ENCODE measurements at places on chromosomes 3 and 15.

- no peak for DNase-seq
These were observed 193.3 kb downstream of the ZBTB20 start for GRCh38 chr3:114953800-114954199.

- no peak for DNase-seq
These were observed 51.6 kb upstream of the ALCAM start for GRCh38 chr3:105315144-105315543.

DNA sequence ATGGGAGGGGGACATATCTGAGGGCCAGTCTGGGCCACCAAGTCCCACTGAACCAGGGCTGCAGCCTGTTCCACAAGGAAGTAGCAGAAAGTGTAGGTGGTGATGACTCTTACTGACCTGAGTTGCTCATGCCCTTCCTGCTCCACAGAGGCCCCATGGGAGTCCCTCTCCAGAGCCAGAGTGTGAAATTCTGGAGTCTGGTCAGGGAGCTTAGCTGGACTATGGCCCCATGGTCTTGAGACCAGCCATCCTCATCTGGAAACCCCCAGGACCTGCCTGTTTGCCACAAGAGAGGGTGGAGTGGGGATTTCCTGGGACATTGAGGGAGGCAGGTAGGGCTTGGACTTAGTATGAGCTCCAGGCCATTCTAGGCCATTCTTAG lies 3.0 kb downstream of the SPINT1 start:
- DNase-seq: no peak

GRCh38 chr15:40999190-40999589 lies 45.9 kb downstream of the CHAC1 start:
- DNase-seq: no peak

DNA sequence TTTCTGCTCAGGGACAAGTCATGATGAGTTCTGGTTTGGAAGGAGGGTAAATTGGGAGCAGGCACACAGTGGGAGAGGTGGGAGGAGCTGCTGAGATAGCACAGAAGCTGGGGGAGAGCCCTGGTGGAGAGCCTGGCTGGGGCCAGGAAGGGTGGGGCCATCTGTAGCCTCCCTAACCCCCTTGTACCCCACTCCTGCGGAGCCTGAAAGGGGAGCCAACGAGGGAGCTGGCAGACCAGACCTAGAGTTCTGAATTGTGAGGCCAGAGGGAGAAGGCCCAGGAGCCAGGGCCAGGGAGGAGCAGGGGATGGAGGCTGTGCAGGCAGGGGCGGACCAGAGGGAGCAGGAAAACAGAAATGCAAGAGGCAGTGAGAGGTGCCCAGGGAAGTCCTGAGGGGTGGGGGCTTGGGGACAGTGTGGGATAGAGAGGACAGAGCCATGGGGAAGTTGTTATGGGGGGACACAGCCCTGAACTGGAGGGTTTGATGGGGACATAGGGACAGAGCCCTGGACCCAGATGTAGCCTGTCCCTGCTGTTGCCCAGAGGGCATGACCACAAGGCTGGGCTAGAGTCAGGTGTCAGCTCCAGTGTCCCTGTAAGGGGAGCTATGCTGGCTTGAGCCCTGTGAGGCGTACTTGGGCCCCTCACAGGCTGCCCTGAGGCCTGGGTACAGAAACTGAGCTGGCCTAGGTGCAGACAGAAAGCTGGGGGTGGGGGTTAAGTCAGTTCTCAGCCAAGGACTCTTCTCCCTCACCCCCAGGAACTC lies 1.2 kb downstream of the TMIE start:
- no peak for DNase-seq

- DNase-seq: no peak
These were observed 18.7 kb downstream of the CTSH start for GRCh38 chr15:78925956-78926743.

- no peak for DNase-seq
These were observed 91.6 kb downstream of the RASA2 start for GRCh38 chr3:141578202-141578973.

GRCh38 chr15:61122647-61123375 lies 106.3 kb downstream of the RORA start:
- DNase-seq: no peak

- no peak for DNase-seq
These were observed 181.8 kb downstream of the TBC1D2B start for GRCh38 chr15:77895742-77896141.

DNA sequence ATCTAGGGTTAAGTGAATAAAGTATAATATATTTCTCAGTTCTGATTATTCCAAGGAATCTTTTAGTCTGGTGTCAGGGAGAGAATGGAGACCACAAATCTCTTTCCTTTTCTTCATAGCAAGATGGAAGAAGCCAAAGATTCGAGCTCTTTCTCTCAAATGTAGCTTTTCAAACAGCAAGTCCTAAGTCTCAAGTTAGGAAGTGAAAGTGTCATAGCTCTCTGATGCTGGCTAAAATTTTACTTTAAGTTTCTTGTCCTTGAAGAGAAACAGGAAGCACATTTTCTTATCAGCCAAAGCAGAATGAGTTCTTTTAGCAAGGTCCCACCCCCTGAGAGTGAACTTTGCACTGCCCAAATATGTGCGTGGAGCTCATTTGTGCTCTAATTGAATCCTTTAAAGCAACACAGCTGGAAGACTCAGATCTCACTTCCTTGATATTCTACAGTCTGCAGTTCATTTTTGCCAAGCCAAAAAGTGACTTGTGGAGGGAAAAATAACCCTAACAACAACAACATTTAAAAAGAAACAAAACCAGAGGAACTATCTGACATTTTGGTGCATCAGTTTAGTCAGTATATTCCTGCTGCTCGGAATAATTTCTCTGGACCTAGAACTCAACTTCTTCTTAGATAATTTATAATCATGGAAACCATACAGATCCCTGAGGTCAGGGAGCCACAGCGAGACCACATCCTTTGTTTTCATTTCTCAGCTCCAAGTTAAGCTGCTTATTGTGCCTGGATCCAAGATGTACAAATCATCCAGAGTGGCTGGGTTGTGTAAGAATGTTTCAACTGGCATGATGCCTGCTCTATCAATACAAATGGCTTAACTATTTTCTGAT lies 238.7 kb upstream of the P2RY1 start:
- no peak for DNase-seq

DNA sequence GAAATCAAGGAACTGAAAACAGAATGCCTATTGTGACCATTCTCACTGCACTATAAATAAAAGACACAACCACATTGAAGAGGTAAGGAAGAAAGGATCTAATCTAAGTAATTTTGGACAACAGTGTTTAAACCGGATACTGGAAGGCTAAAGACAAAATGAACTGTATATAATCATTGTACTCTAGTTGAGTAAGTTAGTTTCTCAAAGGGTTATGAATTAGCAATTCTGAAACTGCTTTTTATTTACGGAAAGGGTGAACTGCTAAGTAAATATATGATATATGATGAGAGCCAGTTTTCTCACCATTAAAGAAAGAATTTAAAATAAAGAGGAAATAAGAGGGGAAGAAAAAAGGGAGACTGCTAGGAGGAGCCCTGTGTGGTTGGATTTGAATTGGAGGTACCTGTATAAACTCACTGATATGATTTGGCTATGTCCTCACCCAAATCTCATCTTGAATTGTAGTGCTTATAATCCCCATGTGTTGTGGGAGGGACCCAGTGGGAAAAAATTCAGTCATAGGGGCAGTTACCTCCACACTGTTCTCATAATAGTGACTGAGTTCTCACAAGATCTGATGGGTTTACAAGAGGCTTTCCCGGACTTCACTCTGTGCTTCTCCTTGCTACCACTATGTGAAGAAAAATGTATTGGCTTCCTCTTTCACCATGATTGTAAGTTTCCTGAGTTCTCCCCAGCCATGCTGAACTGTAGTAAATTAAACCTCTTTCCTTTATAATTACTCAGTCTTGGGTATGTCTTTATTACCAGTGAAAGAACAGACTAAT lies 607.7 kb downstream of the PYDC2 start:
- DNase-seq: no peak

DNA sequence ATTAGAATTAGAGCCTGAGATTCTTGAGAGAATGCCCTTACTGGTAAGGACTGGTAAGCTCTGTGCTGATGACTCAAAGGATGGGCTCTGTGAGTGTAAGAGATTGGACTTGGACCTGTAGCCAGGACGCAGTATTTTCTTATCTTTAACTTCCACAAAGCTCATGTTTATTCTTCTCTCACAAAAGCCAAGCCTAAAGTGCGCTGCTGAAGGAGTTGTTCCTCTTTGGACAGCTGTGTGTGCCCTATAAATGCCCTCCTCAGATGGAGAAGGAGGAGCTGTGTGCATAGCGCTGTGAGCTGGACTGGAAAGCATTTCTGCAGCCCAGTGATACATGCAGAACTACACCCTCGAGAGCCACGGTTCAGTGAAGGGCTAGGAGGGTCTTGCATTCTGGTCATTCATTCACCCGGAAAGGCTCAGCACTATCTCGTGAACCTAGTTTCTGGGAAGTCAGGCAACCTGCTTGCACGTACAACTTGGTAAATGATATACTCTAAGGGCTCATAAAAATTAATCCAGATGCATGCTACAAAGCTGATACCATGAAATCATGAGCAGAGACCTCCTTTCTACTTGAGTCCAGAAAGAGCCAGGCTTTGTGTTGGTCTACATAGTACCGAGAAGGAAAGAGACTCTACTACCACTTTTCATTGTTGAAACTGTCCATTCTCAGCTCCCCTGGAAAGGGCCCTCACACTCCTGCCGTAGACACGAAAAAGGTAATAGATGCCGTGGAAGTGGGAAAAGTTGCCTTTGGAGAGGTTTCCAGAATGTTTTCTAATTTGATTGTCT lies 103.0 kb upstream of the TBL1XR1 start:
- no peak for DNase-seq

GRCh38 chr3:197027151-197027895 lies 2.3 kb downstream of the MELTF start:
- DNase-seq: no peak

DNA sequence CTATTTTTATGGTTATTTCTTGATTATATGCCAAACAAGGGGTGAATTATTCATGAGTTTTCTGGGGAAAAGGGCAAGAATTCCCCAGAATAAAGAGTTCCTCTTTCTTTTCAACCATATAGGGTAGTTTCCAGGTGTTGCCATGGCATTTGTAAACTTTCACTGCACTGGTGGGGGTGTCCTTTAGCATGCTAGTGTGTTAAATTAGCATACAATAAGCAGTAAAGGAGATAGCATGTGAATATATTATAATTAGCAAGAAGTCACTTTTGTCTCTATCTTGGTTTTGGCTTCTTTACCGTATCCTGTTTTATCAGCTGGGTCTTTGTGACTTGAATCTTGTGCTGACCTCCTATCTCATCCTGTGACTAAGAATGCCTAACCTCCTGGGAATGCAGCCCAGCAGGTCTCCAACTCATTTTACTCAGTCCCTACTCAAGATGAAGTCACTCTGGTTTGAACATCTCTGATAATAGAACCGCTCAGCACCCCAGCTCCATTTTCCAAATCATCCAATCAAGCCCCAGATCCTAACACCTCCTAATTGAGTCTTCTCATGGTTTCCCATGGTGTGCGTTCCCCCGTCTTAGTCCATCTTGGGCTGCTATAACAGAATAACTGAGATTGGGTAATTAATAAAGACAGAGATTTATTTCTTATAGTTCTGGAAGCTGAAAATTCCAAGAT lies 3.4 kb upstream of the SELENOT start:
- DNase-seq: peak; percentile 40

GRCh38 chr3:36790765-36791164 lies 26.4 kb upstream of the DCLK3 start:
- no peak for DNase-seq

DNA sequence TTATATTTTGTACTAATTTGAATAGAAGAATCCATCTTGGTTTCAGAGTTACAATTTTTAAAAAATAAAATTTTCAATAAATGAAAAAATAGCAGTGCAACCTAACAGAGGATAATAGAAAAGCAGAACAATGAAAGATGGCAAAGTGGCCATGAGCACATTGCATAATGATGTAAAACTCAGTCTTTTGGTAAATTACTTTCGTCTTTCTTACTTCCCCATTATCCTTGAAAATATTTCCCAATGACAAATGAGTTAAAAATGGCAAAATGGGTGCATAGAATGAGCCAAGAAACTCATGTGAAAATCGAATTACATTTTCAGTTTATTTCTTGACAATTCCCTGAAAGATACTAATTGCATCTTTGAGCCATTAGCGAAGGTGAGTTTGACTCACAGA lies 236.4 kb downstream of the CDIN1 start:
- DNase-seq: no peak

- no peak for DNase-seq
These were observed 108.1 kb downstream of the PDZRN3 start for GRCh38 chr3:73516631-73517030.

- no peak for DNase-seq
These were observed 9.2 kb upstream of the HLTF start for GRCh38 chr3:149095487-149095886.

DNA sequence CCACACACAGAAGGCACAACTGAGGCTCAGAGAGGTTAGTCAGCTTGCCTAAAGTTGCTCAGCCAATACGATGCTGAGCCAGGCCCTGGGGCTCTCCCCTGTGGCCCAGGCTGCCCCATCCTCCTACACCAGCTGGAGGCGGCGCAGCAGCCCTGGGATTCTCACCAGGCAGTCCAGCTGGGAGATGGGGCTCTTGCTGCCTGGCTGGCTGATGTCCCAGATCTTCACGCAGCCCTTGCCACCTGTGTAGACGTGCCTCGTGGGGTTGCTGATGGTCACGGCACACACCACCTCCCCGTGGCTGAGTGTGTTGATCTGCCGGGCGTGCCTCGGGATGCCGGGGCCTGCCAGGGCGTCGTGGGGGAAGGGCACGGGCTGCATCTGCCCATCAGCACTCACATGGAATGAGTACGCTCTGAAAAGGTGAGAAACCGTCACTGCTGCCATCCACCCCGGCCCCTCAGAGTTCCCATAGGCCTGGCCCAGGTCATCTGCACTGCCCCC lies 42.8 kb downstream of the TLE3 start:
- DNase-seq: no peak
